Parietal lobe (tissue), 2 donors: ENCODE measurements at places on chromosomes 16 and 17. TPM values are rescaled to one million over a fixed set of nuclear protein-coding genes. Genes with fewer than 3 reads are reported as not detected.

TMEM132E gene
- 1.3 TPM for total RNA-seq

PIPOX gene
- total RNA-seq: 4.7 TPM

CES4A gene
- 33.8 TPM for total RNA-seq

SLC6A2 gene
- not detected for total RNA-seq

HOXB1 gene
- not detected for total RNA-seq

SLC52A1 gene
- not detected for total RNA-seq

C16orf96 gene
- total RNA-seq: 0.63 TPM

TBC1D28 gene
- total RNA-seq: 5.3 TPM

CNEP1R1 gene
- total RNA-seq: 46.6 TPM

CDK5R1 gene
- total RNA-seq: 250 TPM

NKD1 gene
- total RNA-seq: 3.1 TPM

NGFR gene
- 1.6 TPM for total RNA-seq

PEX12 gene
- total RNA-seq: 4.7 TPM

ASGR2 gene
- total RNA-seq: not detected

ALOX12B gene
- total RNA-seq: 0.63 TPM

SSTR5 gene
- total RNA-seq: not detected

SDK2 gene
- 19.4 TPM for total RNA-seq

CA4 gene
- not detected for total RNA-seq

NDEL1 gene
- total RNA-seq: 70.7 TPM

ASPA gene
- total RNA-seq: 1.3 TPM

STX1B gene
- total RNA-seq: 31.6 TPM

NPTX1 gene
- total RNA-seq: 19.7 TPM

CAPNS2 gene
- total RNA-seq: not detected

PTX4 gene
- total RNA-seq: not detected

ITGAD gene
- total RNA-seq: not detected

SLC5A11 gene
- total RNA-seq: not detected

KRTAP2-1 gene
- total RNA-seq: not detected

CCL15 gene
- total RNA-seq: not detected

ADAT1 gene
- 125 TPM for total RNA-seq
